ENCODE measurements at places on chromosomes 7 and 10. TPM values are rescaled to one million over a fixed set of nuclear protein-coding genes. Genes with fewer than 3 reads are reported as not detected.

DNA sequence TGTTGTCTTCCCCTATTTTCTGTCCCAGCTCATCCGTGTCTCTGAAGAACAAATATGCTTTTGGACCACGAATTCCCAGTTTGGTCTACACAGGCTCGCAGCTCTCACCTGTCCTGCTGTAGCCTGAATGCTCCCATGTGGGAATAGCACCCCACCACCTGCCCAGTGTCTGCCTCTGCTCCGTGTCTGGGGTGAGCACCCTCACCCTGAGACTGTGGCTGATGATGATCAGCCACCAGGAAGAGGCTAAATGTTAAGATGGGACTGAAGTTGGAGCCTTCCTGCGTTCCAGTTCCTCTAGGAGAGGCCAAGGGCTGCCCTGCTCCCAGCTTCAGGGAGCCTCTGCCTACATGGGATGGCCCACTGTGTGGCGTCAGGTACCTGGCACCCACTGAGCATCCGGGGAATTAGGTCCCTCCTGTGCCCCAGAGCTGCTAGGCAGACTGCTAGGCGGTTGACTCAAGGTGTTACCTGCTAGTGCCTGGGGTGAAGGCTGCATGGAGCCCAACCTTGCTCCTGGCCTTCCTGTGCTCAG, 3.7 kb downstream of the PGAM2 start:
- DNase-seq = peak; percentile 53

The OIT3 gene
- under 0.01 TPM for total RNA-seq

DNA sequence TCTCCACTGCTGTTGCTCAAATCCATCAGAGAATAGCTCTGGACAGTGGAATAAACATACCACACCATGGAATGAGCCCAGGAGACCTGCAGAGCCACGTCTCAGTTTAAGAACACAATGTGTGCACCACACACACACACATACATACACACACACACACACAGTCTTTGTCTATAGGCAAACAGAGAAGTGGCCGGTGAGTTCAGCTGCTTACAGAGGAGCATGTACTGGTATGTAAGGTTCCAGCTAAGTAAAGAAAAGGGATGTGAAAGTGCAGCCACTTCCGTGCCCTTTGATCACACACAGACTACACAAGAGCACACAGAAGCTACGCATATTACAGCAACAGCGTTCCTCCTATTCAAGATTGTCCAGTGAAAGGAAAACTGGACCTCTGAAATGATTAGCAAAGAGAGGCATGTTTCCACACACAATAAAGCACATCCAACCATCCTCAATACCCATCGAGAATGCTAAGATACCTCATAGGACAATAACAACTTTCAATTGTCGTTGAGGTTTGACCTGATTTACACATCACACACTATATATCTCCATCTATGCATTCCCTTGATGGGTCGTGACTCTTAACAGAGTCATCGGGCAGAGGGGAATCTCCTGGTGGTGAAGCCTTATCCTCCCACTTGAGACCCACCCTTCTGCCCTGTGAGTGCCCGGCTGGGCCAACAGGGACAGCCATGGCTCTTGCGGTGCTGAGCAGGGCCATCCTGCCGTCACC, 23.6 kb downstream of the SLC35B4 start:
- peak; percentile 14 for DNase-seq

The HTR5A gene
- total RNA-seq = not detected

GRCh38 chr10:77081481-77081891, 556.1 kb downstream of the KCNMA1 start:
- DNase-seq = no peak

DNA sequence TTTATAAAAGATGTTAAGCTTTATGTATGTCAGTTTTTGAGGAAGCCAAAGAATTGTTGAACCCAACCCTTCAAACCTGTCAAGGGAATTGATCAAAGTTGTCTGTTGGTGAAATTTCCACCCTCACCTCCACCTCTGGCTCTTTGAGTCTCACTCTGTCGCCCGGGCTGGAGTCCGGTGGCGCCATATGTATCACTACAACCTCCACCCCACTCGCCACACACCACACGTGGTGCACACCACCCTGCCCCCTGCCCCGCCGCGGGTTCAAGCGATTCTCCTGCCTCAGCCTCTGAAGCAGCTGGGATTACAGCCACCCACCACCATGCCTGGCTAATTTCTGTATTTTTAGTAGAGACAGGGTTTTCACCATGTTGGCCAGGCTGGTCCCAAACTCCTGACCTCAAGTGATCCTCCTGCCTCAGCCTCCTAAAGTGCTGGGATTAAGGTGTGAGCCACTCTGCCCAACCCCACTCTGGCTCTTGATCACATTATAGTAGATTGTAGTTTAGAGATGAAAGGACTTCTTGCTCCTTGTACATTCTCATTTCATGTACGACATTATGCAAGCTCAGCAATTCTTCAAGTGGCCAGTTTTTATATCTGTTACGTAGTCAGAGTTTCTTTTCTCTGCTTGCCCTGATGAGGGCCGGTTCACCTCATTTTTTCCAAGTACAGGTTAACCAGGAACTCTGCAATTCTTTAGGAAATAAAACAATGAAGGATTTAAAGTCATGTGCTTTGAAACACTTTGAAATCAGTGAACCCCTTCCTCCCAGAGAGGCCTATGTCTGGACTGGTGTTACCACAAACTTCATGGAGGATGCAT, 7.0 kb downstream of the BAMBI start:
- DNase-seq = no peak

The SBDS gene
- 83.7 TPM for total RNA-seq

- DNase-seq = no peak
Measured at GRCh38 chr10:132449811-132450181, 52.8 kb downstream of the PWWP2B start.

DNA sequence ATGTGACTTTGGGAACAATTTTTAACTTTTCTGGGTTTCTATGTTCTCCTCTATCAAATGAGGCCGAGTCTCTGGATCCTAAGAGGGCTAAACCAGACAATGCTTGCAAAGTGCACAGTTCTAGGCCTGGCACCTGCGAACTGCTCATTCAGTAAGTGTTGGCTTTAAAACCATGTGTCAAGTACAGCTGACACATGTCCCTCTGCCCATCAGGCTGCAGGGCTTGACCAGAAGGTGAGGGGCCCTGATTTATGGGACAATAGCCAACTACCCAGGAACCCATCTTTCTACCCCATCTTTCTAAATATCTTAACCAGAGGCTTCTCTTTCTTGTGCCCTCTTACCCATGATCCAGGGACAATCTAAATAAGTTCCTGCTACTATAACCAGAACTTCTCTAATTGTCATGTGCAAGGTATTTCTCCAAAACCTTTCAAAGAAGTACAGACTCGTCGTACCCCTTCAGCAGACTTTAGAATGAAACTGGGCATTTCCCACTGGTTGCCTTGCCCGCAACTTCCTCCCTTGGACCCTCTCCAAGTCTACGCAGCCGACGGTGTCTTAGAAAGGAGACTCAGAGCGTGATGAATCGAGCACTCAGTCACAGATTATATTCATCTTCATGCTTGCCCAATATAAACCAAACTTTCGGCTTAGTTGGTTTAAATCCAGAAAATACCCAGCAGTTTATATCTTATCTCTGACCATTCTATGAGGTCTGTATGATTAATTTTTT, 69.8 kb upstream of the STEAP1B start:
- peak; percentile 62 for DNase-seq

- peak; percentile 45 for DNase-seq
Measured at GRCh38 chr10:3426190-3426845, 253.7 kb upstream of the PITRM1 start.

The MYL10 gene
- total RNA-seq = not detected

DNA sequence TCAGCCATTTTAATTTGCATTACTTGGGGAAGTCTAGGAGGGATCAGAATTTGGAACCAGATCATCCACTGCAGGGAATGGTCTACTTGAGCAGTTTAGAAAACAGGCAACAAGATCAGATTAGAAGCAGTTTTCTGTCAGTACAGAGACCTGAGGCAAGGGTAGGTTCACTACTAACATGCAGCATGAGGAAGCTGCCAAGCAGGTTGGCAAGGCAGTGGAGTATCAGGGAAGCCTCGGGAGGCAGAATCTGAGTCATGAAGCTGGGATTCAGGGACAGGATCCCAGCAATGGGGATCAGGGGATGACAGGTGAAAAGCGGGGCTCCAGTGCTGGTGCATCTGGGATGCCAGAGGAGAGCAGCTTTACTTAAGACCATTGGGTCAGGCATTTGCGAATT, 28.1 kb downstream of the ENO4 start:
- DNase-seq = no peak

DNA sequence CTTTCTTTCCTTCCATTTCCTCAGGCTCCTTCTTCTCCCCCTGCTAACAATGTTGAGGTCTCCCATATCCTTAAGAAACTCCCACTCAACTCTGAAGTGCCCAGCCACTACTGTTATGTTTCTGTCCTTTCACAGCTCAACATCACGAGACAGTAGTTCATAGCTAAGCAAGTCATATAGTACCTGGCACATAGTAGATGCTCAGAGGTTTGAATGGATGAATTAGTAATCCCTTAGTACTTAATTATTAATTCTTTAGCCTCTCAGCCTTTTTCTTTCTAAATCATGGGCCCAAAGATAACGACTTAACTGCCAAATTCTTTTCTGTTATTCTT, 22.6 kb downstream of the CSGALNACT2 start:
- no peak for DNase-seq

Data from osteoblast (primary cell).